ENCODE measurements at places on chromosomes 5 and 9. TPM values are rescaled to one million over a fixed set of nuclear protein-coding genes. Genes with fewer than 3 reads are reported as not detected.

RNF183 gene
- 2.1 TPM for total RNA-seq

NEUROG1 gene
- total RNA-seq, result not detected

PCDHGA11 gene
- total RNA-seq, result 3.4 TPM

GABRA6 gene
- not detected for total RNA-seq

MYOZ3 gene
- total RNA-seq, result not detected

ARL14EPL gene
- not detected for total RNA-seq

ADAMTS12 gene
- 0.76 TPM for total RNA-seq

BARHL1 gene
- not detected for total RNA-seq

DNAH5 gene
- 0.19 TPM for total RNA-seq

All from esophagus squamous epithelium (tissue), 5 donors.